ENCODE measurements at places on chromosomes 2 and 18.

- DNase-seq: no peak
These were observed 31.6 kb downstream of the TWSG1 start for GRCh38 chr18:9366126-9366714.

- DNase-seq: no peak
These were observed 15.5 kb upstream of the CPS1 start for GRCh38 chr2:210540900-210541289.

GRCh38 chr2:8489221-8489620, 192.6 kb upstream of the ID2 start:
- DNase-seq: no peak

GRCh38 chr2:175872005-175872348, 130.1 kb downstream of the LNPK start:
- no peak for DNase-seq

DNA sequence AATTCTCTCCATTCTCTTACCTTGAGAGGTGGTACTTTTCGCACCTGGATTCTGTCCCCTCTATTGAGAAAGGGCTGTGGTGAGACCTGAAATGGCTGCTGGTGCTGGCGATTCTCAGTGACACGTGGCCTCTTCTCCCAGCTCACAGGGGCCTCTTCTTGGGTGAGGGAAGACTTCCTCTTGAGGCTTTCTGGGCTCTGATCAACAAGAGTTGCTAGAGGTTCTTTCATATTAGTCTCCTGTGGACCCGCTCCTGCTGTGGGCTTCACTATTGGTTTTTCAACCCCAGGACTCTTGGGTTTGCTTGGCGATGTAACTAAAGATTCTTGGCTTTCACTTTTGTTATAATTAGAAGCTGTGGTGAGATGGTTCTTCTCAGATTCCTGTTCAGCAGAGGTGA, 76.3 kb upstream of the DTNB start:
- DNase-seq: no peak

- DNase-seq: no peak
These were observed 63.8 kb upstream of the SEC11C start for GRCh38 chr18:59075923-59076322.

DNA sequence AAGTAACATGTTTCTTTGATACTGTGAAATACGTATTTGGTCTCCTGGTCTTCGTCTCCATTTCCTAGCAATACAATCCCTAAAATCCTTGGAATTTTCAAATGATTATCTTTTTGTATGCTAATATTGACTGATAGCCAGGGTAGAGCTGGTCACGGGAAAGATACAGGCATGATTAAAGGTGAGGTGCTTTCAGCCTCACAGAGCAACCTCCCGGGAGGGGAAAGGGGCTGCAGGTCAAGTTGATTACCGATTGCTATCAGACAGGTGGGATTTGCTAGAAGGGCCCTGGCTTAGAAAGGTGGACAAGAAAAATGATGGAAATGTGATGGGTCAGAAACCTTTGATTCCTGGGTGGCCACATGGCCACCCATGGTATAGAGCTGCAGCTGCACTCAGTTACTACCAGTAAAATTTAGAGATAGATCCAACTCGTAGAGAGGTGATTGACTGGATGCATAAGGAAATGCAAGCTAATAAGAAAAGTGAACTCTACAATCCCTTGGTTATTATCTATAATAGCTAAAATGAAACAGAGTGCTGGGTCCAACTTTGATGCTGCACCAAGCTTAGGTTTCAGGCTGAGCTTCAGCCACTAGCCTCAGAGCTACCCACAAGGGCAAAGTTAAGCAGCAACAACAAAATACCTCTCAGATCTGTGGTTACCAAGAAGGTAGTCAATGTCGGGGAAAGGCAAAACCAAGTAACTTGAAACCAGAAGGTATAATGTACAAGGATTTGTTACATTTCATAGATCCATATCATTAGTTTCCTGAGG, 15.3 kb downstream of the YPEL5 start:
- DNase-seq: no peak

- DNase-seq: no peak
These were observed 83.8 kb downstream of the MGAT5 start for GRCh38 chr2:134337631-134338030.

DNA sequence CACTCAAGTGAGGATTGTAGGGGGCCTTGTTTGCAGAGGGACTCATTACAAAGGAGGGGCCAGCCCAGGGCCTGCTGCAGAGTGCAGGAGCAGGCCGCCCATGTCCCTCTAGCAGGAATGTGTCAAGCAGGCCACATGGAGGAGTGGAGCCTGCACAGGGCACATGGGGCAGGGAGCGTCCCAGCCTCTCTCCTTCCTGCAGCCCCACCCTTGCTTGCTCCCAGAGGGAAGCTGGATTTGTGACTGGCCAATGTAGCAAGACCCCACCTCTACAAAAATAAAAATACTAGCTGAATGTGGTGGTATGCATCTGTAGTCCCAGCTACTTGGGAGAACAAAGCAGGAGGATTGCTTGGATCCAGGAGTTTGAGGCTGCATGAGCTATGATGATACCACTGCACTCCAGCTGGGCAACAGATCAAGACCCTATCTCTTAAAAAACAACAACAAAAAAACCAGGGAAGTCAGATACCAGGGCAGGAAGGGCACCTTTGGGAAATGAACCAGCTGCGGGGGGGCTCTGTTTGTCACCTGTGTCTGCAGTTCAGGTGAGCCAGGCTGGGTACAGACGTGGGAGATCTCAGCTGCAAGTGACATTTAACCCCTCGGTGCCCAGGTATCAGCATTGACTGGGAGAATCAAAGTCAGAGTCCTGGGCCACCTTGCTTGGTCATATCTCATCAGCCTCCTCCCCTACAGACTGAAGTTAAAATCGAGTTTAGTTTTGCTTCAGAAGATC, 27.7 kb downstream of the IMPA2 start:
- no peak for DNase-seq

DNA sequence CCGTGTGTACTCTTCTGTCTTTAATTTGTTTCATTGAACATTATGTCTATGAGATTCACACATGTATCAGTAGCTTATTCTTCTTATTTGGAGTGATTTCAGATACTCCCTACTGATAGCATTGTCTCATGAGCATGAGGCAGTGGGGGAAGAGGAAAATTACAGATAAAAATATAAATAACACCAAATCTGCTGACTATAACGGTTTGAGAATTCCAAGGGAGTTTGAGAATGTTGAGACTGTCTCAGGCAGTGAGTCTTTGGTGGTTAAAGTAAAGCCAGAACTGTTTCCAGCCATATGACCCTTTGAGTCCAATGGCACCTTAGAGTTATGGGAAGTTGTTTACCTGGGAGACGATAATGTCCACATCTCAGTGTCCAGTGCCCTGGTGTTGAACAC, 72.5 kb upstream of the KCNE4 start:
- no peak for DNase-seq

DNA sequence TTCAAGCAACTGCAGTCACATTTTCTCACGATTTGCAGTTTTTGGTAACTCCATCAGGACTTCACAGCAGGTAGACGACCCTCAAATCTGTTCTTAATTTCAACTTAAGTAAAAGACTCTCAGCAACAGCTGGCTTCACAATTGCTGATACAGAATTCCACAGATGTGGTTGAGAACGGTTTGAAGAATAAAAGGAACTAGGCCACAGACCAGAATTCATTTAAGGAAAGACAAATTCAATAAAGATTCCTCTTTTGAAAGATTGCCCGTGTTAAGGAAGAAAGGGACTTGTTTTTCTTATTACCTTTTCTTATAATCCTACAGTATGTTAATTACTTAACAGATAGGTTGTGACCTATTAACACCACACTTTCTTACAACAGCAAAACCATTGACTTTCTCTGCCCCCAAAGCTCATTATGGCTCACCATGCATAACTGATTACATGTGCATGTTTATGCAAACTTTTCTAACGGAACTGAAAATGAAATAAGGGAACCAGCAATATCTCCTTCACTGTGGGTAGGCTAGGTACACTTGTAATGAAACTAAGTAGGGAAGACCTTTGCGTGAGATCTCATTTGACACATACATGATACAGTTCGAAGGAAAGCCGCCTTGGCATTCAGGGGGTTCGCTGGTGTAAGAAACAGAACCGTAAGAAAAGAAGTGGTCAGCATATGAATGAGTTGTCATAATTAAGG, 4.7 kb upstream of the ZNF516 start:
- DNase-seq: peak; percentile 42

DNA sequence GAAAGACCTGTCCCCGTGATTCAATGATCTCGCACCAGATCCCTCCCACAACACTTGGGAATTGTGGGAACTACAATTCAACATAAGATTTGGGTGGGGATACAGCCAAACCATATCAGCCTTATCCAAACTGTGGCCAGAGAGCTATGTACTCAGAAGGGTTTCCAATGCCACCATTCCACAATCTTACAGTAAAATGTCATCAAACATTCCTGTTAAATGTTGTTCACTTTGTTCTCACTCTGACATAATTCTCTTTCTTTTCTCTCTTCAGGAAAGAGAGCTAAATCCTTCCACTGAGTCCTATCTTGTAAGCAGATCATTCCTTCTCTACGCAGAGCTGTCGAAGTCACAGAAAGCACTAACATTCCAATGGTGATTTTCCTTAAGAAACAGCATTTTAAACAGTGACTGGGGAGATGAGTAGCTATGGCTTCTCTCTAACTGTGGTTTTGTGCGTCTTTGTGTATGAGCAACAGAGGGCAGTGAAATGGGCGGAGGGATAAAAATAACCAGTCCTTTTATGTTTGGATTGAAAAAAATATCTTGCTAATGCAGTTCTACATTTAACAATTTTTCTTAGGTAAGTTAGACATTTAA, 684.7 kb downstream of the EPHA4 start:
- no peak for DNase-seq

DNA sequence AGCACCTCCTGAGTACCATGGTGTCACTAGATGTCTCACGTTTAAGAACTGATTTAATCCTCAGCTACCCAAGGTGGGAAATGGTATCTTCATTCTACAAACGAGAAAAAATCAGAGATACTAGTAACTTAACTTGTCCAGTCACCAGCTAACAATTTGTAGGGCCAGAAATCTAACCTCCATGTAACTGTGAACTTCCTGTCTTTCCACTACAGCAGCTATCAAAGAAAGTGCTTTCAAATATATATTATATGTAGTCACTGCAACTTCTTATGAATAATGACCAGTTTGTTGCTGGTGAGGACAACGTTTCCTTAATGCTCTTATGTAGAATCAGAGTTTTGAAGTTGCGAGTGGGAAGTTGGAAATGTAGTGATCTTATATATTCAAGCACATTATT, 1.9 kb downstream of the REV1 start:
- no peak for DNase-seq

DNA sequence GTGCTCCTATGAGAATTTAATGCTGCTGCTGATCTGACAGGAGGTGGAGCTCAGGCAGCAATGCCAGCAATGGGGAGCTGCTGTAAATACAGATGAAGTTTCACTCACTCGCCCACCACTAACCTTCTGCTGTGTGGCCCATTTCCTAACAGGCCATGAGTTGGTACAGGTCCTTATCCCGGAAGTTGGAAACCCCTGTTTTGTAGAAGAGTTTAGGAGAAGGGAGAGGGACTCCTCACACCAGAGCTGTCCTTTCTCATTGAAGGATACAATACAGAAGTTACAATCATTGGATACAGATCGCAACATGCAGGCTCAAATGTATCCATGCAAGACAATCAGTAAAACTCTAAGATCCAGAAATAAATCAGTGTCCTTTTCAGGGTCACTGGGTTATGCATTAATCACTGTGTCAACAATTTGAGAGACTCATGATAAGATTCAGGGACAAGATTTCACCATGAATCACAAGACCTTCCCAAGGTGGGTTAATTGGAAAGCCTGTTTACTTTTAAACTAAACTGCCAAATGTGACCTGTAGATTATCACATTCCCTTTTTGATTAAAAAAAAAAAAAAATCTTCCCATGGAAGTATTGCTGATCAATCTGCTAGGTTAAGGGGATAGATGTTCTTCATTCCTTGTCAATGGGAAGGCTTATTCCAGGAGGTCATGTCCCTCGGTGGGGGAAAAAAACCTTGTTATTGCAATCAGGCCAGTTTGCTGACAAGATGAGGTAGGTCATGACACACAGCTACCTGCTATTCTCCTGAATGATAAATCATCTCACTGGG, 97.2 kb downstream of the SP100 start:
- no peak for DNase-seq

DNA sequence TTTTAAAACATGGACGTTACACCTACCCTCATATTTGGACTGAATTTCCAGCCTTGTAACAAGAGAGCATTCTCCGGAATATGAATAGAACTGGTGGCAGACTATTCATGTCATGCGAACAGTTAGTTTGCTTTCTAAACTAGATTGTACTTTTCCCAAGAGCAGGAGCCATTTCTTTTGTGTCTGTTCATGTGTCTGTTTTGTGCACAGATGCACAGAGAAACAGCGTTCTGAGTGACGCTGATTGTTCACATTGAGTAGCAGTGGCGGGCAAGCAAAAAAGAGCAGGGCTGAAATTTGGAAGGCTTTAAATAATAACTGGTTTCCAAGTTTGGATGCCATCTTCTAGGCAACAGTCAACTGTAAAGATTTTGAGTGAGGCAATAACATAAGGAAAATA, 200.3 kb downstream of the NRXN1 start:
- DNase-seq: no peak

DNA sequence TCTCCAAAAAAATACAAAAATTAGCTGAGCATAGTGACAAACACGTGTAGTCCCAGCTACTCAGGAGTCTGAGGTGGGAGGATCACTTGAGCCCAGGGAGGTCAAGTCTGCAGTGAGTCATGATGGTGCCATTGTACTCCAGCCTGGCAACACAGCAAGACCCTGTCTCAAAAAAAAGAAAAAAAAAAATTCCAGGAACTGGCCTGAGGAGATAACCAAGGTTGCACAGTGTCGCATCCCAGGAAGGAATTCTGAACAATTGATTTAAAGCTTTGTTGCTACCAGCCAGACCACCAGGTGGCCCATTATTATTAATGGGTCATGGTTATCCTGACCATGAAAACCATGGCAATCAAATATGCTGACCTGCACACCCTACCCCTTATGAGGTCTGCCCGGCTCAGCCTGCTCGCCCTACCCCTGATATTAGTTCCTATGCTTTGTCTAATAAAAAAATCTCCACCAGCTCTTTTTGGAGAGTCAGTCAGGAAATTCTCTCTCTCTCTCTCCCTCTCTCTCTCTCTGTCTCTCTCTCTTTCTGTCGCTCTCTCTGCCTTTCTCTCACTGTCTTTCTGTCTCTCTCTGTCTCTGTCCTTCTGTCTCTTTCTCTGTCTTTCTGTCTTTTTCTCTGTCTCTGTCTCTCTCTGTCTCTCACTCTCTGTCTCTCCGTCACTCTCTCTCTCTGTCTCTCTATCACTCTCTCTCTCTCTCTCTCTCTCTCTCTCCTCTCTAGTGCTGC, 73.7 kb downstream of the NCAPH start:
- no peak for DNase-seq

DNA sequence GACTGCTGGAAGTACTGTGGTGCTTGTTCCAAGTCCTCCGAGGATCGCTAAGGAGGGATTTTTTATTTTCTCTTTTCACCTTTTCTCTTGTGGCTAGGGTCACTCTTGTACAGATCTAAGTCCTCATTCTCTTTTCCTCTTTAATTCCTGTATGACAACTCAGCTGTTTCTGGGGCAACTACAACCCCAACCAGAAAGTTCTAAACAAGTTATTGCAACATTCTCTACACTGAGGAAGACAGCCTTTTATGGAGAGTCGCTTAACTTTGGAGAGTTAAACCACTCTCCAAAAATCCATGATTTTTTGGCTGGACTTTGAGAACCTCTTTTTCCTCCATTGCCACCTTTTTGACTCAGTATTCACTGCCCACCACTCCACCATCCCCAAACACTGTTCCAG, 74.0 kb upstream of the SESTD1 start:
- DNase-seq: no peak
